Fibroblast of pulmonary artery (primary cell): ENCODE measurements at places on chromosomes 4 and X.

- DNase-seq = no peak
Observed at GRCh38 chr4:164442180-164442579, 311.8 kb upstream of the SMIM31 start.

DNA sequence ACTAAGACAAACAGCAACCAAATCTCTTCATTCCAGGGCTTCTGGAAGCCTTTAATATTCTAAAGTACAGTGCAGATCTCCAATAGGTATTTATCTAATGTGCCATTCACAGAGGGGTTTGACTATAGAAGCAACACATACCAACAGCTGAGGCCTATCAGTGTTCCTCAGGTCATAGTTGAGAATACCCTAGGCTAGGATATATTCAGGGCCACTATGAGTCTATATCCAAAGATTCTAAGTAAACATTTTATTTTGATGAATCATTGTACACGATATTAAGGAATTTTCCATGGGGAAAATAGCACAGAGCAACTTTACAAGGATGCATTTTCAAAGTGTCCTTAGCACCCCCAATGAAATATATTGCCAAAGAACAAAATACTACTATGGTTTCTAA, 9.7 kb downstream of the SMIM10 start:
- no peak for DNase-seq

GRCh38 chr4:103201724-103202123, 3.6 kb upstream of the CENPE start:
- DNase-seq = no peak

- peak; percentile 79 for DNase-seq
Observed at GRCh38 chrX:115330498-115331168, 41.1 kb downstream of the LUZP4 start.

- DNase-seq = peak; percentile 52
Observed at GRCh38 chr4:25925486-25926201, 11.6 kb downstream of the SMIM20 start.

- DNase-seq = no peak
Observed at GRCh38 chr4:73862322-73862721, 6.9 kb upstream of the CXCL1 start.

DNA sequence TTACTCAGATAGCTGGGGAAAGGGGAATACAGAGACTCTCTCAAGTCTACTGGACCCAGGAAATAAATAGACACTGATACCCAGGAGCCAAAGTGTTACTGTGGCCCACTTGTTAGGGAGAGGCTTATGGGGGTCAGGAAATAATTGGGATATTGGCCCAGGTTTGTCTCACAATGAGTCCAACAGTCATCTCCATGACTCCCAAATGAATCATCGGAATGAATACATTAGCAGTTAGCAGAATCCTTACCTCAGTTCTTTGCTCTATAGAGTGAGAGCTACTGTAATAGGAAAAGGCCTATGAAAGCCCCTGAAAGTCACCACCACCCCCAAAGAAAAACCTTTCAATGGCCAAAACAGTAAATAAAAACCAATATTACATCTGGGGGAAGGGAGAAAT, 42.4 kb upstream of the ARHGEF6 start:
- DNase-seq = no peak

DNA sequence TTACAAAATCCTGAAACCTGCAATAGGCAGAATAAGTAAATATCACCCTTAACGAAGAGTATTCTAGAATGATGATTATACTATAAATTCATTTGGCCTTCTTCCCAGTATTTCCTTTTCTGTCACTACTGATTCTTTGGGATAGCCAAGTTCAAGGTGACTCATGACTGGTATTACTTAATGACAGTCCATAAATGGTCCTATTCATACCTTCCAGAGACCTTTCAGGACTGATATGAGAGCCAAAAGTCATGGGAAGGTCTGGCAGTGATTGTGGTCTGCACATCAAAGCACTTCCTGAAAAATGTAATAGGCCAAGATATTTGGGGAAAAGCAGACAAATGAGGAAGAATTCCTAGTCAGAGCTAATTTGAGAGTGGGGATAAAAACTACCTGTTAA, 239.6 kb upstream of the FAM47A start:
- DNase-seq = peak; percentile 16

DNA sequence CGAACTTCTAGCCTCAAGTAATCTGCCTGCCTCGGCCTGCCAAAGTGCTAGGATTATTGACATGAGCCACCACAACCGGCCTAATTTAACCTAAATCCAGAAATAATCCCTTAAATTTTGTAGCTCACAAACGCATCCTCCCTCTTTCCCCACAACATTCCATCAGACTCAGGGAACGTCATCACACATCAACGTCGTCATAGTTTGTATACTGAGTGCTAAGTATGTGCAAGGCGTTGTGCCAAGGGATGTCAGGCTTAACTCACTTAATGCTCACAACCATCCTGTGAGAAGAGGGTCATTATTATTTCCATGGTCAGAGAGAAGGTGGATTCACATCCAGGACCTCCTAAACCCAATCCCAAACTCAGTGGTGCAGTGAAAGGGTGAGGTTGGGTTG, 9.6 kb upstream of the GSX2 start:
- DNase-seq = no peak

- no peak for DNase-seq
Observed at GRCh38 chrX:134388161-134389109, 71.5 kb upstream of the HPRT1 start.

DNA sequence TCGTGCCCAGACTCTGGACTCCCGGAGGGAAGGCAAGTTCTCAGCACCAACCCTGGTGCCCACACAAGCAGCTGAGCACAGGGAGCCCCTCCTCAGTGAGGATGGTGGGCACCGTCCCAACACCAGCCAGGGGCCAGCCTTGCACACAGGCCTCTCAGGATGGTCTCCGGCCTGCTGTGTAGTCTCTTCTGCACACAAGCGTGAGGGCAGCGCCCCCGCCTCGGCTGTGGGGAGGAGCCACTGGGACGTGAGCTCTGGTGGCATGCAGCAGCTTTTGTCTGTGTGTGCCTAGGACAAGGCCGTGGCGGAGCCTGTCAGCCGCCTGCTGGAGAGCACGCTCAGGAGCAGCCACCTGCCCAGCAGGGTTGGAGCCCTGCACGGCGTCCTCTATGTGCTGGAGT, 16.1 kb upstream of the MSANTD1 start:
- no peak for DNase-seq

GRCh38 chrX:151513472-151513871, 50.0 kb upstream of the PASD1 start:
- DNase-seq = no peak

GRCh38 chr4:138405934-138406567, 163.9 kb upstream of the SLC7A11 start:
- DNase-seq = peak; percentile 77

GRCh38 chr4:60944060-60944459, 256.1 kb upstream of the ADGRL3 start:
- no peak for DNase-seq

DNA sequence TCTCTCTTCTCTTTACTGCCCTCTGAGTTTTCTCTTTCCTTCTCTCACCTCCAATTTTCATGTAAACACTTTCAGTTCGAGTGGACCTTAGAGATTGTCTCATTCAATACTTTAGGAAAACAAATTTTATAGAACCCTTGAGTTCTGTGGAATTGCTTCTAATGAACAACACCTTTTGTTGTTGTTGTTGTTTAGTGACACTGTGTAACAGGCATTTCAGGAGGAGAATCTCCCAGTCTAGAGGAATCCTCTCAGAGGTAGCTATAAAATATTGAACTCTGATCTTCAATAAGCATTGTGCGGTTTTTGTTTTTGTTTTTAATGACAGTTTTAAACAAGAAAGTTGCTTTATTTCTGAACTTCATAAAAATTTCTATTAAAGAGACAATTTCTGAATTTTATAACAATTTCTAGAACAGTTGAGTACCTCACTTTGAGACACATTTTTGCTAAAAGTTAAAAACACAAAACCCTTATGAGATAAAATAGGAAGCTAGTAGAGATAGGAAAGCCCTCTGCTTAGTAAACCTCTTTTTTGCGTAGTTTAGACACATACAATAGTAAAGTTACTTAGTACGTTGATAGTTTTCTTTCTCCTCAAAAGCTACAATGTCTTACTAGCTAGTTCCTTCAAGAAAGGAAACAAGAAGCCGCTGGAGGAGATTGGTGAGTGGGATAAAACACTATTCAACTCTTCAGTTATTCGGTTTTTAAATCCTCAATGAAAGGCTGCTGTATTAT, 38.8 kb downstream of the CLCN3 start:
- DNase-seq = peak; percentile 9

DNA sequence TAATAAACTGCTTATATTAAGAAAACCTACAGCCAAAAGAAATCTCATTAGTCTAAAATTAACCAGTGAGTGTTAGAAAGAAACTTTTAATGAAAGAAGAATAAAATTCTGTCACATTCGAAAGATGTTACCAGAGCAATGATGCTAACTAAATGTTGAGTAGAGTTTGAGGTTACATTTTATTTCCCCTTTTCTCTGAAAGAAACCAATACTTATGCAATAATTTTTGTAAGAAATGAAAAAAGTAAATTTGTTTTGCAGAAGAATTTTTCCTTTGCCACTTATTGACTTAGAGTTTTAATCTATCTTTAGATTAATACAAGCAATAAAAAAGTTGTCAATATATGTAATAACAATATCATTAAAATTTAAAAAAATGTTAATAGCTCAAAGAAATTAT, 574.0 kb upstream of the GALNTL6 start:
- DNase-seq = no peak

GRCh38 chrX:37666516-37666915, 19.1 kb upstream of the XK start:
- peak; percentile 30 for DNase-seq

DNA sequence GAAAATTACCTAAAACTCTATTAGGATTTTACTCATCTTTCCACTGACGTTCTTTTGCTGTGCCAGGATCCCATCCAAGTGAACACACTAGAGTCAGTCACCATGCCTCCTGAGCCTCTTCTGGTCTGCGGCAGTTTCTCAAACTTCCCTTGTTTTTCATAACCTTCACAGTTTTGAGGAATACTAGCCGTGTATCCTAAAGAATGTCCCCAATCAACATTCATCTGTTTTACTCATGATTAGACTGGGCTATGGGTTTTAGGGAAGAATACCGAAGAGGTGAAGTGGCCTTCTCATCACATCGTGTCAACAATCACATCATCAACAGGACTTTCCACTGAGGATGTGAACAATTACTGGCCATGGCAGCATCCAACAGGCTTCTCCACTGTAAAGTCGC, 4.8 kb downstream of the LRP2BP start:
- no peak for DNase-seq

DNA sequence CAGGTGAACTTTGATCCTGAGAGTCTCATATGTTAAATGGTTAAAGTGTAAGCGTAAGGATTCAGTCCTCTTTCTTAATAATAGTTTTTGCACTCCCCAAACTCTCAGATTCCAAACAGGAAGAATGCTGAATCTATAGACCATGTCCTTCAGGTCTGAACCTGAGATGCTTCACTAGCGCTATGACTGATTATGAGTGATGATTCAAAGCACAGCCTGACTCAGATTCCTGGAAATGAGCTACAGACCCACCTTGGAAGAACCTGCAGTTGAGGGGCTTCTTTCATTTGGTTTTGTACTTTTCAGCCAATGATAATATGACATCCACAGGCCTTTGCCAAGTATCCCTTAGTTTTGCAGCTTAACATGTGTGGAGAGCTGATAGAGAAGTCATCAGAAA, 1.4 kb downstream of the EDNRA start:
- DNase-seq = no peak

- no peak for DNase-seq
Observed at GRCh38 chr4:115274545-115274944, 161.1 kb upstream of the NDST4 start.

- peak; percentile 81 for DNase-seq
Observed at GRCh38 chr4:185849664-185850550, 37.9 kb upstream of the SORBS2 start.

DNA sequence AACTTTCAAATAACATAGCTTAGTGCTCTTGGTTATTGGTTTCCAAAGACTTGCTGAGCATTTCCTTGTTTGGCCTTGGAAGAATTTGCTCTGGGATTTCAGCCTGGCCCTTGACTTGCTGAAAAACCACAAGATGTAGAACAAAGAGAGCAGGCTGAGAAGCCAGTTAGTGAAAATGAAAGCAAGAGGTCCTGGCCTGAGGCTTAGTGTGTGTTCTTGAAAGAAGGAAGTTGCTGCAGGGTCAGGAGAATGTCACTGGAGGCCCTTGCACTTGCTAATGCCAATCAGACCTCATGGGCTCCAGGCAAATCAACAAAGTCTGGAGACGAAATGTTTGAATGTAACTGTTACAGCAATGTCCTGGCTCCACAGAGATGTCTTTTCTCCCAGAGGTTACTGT, 79.4 kb downstream of the SYNPO2 start:
- peak; percentile 92 for DNase-seq

GRCh38 chr4:84433633-84434222, 65.4 kb downstream of the NKX6-1 start:
- no peak for DNase-seq
